ENCODE measurements at places on chromosomes 11 and 22. TPM values are rescaled to one million over a fixed set of nuclear protein-coding genes. Genes with fewer than 3 reads are reported as not detected.
A peak's percentile ranks its signal among the peaks of the same experiment; 100 is the strongest.

GRCh38 chr22:42984814-42985530, 30.0 kb downstream of the PACSIN2 start:
- H3K4me3 ChIP-seq: no peak overlapping the region
- H3K27ac ChIP-seq: no peak overlapping the region
- no peak for DNase-seq
- H3K4me1 ChIP-seq: no peaks in the 10 kb centered on the region
- no peaks in the 10 kb centered on the region for H3K27me3 ChIP-seq

Gene LRRN4CL
- total RNA-seq: 0.45 TPM

Gene ASPHD2
- 33.3 TPM for total RNA-seq

Gene OR52N4
- not detected for total RNA-seq

Gene TEAD1
- not detected for total RNA-seq

Gene NCF4
- 116 TPM for total RNA-seq

DNA sequence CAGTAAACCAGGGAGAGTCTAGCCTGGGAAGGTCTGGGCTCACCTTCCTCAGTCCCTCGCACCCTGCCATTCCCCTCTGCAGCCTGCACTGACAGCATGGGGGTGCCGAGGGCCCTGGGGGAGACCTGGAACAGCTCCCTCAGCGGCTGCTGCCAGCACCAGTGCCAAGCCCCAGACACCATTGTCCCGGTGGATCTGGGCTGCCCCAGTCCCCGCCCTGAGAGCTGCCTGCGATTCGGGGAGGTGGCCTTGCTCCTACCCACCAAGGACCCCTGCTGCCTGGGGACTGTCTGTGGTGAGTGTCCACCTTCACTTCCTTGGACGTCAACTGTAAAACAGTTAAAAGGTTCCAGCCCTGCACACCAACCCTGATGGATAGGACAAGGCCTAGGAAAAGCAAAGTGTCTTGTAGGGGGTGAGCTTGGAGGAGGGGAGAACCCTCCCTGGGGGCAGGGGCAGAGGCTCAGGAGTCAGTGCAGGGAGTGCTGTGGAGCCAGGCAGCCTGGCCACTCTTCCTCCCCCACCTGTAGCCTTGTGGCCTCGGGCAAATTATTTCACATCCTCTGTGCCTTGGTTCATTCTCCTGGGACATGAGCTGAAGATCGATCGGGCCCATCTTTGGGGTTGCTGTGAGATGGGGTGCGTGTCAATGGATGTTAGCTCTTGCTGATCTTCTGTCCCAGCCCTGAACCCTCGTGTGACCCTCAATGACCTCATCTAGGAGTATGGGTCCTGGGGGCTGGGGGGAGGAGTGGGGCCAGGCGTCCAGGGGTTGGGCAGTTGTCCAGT, 85.2 kb upstream of the MYOD1 start:
- H3K36me3 ChIP-seq: no peaks in the 10 kb centered on the region
- no peaks in the 10 kb centered on the region for H3K4me1 ChIP-seq
- peak; percentile 33 for DNase-seq
- H3K27ac ChIP-seq: no peak overlapping the region
- no peak overlapping the region for H3K4me3 ChIP-seq

GRCh38 chr11:106520146-106520912, 442.9 kb downstream of the AASDHPPT start:
- no peaks in the 10 kb centered on the region for H3K27me3 ChIP-seq
- H3K4me3 ChIP-seq: no peak overlapping the region

Gene ROM1
- 0.45 TPM for total RNA-seq

GRCh38 chr22:28123989-28124766, 205.1 kb upstream of the PITPNB start:
- no peak overlapping the region for H3K4me3 ChIP-seq
- no peaks in the 10 kb centered on the region for H3K27me3 ChIP-seq
- H3K36me3 ChIP-seq: no peaks in the 10 kb centered on the region

DNA sequence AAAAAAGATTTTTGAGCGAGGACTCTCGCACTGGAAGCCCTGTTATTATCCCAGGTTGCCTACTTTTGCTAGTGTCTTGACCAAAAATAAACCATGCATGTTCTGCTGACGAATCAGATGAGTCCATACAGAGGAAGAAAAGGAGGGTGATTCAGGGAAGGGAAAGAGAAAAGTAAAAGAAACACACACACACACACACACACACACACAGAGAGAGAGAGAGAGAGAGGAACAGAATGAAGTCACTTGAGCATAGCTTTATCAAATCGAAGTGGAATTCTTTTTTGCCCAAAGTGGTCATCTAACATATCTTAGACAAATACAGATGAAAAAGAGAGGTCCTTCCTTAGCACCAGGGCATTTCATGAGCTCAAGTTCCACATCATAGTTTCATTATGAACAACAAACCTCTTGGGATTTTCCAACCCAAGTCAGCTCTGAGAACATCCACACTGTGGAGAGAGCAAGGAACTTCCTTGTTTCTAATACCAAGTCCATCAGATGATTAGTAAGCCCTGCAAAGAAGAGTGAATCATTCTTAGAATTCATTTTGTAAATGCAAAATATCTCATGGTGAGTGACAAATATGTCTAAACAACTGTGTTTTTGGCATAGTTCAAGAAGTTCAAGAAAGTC, 7.7 kb upstream of the MMP12 start:
- DNase-seq: peak; percentile 48
- H3K27me3 ChIP-seq: no peaks in the 10 kb centered on the region
- no peak overlapping the region for H3K4me3 ChIP-seq

Gene NPAS4
- not detected for total RNA-seq

GRCh38 chr11:9615031-9615451, 41.6 kb downstream of the WEE1 start:
- H3K27ac ChIP-seq: peak overlapping the region; percentile 100
- no peaks in the 10 kb centered on the region for H3K36me3 ChIP-seq
- H3K4me3 ChIP-seq: peak overlapping the region; percentile 67

Gene MISFA
- total RNA-seq: not detected
